Stimulated activated memory B cell treated with anti-CD40 and anti-IgM and Interleukin-4, amounts not matched to agents 10 μg/mL and 1 μg/mL and 100 μg/mL, for 72 hours (primary cell): ENCODE measurements at places on chromosomes 7 and 10.

DNA sequence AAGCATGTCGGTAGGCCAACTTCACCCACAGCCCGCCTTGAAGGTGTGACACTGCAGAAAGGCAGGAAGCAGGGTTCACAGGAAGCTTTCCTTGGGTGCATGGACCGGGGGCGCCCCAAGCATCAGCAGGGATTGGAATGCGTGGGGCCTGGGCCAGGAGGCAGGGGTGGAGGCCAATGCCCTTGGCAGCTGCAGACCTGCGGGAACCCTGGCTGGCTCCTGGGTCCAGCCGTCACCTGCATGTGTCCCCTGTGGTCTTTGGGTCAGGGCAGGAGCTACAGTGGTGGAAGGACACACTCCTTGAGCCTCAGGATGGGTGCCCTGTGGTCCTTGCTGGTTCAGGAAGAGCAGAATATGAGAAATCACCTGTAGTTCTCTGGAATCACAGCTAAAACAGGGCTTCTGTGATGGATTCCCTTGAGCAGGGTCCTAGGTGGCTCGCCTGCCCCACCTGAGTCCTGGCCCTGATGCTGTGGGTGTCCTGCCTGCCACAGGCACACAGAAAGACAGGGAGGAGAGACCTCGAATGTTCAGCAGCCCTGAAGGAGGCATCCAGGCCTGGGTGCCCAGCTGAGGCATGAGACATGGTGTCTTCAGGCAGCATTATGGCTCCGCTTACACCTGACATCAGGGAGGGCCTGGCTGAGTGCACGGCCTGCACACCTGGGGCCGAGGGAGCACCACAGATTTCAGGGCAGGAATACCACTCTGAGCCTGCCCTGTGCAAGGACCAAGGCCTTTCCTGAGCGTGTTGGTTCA lies 15.1 kb downstream of the ANTXRL start:
- ATAC-seq = no peak

DNA sequence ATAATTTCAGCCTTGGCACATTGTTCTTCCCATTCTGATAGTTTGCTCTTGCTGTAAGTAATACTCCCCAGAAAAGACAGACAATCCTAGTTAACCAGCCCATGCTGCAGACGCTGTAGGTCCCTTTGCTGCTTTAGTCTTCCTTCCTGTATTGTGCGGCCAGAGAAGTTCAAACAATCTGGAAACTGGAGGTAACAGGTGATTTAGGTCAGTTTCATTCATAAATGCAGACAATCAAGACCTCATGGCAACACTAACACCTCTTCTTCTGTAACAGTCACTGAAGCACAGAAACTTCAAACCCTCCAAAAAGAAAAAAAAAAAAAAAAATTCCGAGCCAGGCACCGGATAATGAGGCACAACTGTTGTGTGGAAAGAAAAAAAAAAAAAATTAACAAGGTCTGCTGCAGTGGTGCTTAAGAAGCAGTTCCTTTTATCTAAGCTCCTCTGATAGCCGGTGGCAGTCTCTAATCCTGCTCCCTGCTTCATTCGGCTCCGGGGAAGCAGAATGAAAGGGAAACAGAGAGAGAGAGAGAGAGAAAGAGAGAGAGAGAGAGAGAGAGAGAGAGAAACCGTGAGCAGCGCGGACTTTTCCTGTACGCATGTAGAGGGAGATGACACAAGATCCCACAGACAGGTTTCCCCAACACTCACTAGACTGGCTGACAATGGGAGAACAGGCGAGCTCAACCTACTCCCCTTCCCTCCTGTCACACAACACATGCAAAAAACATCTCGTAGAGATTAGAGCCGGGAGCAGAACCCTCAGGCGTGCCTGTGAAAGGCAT lies at the start of gene SEMA3A:
SEMA3A (minus strand) TSS at position 306 of the 788 bp plus-strand sequence; CDS start at position 103, 203 bp downstream.
- no peak for ATAC-seq

GRCh38 chr7:1923409-1924257 lies 253.6 kb downstream of the ELFN1 start:
- ATAC-seq = no peak

DNA sequence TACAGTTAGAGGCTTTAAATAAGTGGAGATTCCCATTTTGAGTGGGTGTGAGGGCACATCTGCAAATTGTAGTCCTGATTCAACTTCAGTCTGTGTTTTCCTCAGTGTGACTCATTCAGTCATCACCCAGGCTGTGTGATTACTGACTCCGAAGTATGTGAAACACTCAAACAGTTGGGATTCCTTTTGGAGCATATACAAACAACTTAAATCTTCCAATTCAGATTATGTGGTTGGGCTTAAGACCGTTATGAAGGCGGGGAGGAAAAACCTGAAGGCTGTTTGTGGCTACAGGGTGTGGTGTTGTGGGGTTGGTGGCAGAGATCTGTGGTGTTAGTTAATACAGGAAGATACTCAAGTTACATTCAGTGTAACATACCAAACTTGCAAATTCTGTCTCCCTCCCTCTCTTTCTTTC lies 259.7 kb upstream of the FERD3L start:
- ATAC-seq = no peak
